ENCODE measurements at places on chromosomes 11 and 22.

GRCh38 chr11:132539590-132540368 lies 992.5 kb downstream of the OPCML start:
- DNase-seq, result no peak

DNA sequence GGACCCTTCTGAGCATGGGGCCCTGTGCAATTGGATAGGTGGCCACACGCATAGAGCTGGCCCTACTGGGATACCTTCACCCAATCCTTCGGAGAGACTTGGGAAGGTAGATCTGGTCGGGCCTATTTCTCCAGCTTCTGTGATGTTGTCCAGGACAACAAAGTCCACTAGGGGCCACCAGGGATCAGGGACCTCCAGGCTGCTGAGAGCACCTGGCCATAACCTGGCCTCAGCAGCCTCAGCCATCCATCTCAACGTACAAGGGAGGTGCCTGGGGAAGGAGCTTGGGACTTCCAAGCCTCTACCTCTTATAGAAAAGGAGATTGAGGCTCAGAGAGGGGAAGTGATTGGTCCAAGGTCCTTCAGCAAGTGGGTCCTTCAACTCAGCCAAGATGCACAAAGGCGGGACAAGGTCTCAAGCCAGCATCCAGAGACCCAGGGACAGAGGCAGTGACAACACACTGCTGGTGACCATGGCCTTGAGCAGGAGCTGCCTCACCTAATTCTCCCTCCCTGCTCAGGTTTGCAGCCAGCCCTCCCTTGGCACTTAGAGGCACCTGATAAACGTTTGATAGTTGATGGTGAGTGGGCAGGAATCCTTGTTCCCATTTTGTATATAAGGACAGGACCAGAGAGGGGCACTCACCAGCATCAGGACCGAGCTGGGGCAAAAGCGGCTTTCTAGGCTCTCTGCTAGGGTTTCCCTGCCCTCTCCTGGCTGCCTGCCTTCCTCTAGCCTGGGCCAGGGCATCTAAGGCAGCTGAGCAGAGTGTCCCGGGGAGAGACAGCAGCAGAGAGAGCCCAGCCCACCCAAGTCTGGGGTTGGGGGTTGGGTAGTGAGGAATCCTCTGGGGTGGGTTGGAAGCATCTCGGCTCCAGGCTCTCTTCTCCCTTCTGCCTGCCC lies 4.5 kb downstream of the RAC2 start:
- DNase-seq, result no peak

GRCh38 chr11:57541169-57541568 lies 3.8 kb downstream of the SMTNL1 start:
- DNase-seq, result no peak

DNA sequence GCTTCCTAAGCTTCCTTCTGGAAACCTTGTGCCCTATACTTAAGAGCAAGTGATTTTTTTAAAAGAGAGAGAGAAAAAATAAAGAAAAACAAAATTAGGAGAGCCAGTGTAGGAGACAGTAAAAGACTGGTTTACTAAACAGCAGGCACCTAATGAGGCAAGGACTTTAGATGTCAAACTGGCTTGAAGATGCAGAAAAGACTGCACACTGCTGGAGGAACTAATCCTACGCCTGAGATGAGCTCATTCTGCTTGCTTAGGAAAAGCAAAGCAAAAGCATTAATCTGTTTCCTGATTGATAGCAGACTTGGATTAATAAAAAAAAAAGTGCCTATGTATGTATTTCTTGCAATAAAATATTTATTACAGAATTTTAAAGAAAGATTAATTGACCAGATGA lies 113.6 kb upstream of the SEZ6L start:
- DNase-seq, result no peak

GRCh38 chr22:37316875-37317371 lies 34.6 kb downstream of the CYTH4 start:
- DNase-seq, result peak; percentile 59

GRCh38 chr11:110148775-110149744 lies 55.9 kb downstream of the ZC3H12C start:
- no peak for DNase-seq

DNA sequence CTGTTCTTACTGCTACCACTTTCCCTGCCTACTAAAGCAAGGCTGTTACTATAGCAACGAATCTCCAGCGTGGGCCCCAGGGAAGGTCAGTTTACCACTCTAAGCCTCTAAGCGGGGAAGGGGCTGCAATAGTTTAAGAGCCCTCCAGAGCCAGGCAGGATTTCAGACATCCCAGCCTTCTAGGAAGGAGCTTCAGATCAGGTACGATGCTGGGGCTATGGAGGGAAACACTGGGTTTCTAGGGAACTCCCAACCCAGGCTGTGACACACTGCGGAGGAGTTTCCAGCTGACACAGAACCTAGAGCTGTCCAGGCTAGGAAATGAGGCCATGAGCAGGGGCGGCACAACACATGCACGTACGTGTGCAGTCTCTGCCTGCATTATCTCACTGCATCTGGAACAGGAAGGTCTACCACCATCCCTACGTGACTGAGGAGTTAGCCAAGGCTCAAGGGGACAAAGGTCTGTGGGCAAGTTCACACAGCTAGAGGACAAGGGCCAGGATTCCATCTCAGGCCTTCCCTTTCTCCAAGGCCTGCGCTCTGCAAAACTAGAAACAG lies 20.4 kb downstream of the HPS4 start:
- DNase-seq, result no peak

DNA sequence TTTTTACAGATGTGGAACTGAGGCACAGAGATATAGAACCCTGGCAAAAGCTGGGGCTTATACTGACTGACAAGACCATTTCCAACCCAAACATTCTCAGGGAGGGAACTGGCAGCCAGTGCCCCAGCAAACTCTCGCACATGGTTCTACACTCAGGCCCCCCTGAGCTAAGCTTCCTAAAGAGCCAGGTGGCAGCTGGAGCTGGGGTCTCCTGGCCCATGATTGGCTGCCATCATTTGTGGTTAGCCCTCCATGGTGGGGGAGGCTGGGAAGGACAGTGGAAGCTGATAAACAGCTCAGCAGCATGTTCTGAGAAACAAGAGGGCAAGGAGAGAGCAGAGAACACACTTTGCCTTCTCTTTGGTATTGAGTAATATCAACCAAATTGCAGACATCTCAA lies at the start of gene RAG1:
Gene RAG1, plus strand, starts transcription at position 314 of the 400 bp plus-strand sequence. CDS start 5,298 bp downstream, outside the sequence.
- no peak for DNase-seq

GRCh38 chr22:49826603-49827270 lies 936 bp downstream of the BRD1 start:
- DNase-seq, result no peak

- DNase-seq, result no peak
Measured at GRCh38 chr22:49286181-49286760, 541.4 kb downstream of the BRD1 start.

GRCh38 chr22:41302021-41302767 lies 869 bp downstream of the ZC3H7B start:
- no peak for DNase-seq

DNA sequence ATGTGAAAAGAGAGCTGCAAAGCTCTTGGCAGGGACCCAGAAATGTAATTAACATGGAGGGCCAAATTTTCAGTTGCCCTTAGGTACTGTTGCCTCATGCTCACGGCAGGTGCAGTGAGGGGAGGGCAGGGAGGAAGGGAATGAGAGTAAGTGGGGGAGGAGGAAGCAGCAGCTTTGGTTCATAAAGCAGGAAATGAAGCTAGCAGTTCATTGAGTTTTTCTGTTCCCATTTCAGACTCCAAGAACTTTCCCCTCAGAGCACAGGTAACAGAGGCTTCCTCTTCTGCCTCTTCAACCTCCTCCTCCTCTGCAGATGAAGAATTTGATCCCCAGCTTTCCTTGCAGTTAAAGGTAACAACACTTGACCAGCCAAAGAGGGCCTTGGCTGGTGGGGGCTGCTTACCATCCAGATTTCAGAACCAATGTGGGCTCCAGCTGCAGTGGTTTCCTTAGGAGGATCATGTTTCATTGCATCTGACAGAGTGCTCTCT lies 57.9 kb upstream of the PARVA start:
- no peak for DNase-seq

GRCh38 chr11:63635762-63636465 lies 21.7 kb upstream of the PLAAT3 start:
- peak; percentile 56 for DNase-seq

DNA sequence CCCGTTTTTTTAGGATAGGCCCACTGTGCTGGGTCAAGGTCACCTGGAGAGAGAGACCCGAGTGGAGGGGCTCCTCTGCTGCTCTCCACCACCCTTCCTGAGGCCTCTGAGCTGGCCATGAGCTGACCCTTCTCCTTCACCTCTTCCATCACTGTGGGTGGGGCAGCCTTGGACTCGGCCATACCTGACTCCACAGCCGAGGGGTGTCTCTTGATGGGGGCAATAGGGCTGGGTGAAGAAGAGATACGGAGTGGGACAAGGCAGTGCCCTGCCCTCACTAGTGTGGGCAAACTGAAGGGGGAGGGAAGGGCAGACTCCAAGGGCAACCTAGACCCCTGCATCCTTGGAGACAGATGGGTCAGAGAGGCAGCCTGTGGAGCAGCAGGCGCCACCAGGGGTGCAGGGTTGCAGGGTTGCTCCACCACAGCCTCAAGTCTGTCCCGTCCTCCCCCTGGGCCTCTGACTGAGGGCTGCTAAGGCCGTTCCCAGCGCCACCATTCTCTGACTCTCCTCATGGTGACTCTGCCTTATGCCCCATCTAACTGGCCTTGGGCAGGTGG lies 20.1 kb upstream of the NECTIN1 start:
- DNase-seq, result no peak
